ENCODE measurements at places on chromosomes 3 and 15.

DNA sequence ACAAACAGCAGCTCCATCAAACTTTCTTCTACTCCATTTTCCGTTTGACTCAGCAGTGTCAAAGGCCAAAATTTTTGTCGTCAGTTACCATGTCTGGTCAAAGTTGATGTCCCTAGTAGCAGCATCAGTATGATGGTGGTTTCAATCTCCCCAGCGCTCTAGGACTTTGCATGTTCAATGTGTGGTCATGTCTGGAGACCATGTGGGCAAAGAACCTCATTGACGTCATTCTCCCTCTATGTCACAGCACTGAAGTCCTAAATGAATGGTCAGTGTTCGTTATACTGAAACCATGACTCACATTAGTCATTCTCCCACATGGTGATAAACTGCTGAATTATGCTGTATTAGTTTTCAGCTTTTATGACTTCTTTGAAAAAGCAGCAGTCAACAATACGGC lies 23.2 kb downstream of the SHC4 start:
- DNase-seq: peak; percentile 91

DNA sequence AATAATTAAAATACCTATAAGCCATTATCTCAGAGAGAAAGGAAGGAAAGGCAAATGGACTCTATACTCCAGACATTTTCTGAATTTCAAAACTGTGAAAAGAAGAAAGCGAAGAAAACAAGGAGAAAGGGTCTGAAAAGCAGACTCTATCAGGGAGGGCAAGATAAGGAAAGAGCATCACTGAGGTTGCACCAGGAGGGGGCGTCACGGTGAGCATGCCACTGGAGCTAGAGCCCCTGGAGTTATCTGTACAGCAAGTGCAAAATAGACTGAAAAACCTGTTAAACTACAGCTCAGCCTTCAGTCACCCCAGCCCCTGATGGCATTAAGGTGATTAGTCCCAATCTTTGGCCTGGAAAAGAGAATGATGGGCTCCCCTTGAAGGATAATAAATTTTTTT lies 514.3 kb downstream of the GABRG3 start:
- DNase-seq: no peak

DNA sequence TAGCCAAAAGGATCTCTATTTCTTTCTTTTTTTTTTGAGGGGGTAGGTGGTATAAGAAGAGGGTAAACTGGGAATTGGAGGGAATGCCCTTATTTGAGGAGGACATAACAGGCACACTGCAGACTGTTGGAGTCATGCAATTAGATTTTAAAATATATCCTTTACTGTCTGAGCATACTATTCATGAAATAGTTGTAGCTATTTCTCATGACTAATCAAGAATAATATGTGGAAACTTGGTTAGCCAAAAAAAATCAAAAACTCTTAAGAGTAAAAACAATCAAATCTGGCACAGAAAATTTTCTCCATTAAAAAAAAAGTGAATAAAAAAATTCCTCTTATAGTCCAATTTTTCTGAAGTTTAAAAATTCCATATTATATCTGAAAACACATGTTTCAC lies 174.9 kb downstream of the SCAPER start:
- no peak for DNase-seq

- no peak for DNase-seq
Measured at GRCh38 chr15:64837502-64837901, 4.2 kb upstream of the PLEKHO2 start.

GRCh38 chr3:113270786-113271185 lies 59.4 kb downstream of the BOC start:
- no peak for DNase-seq

GRCh38 chr3:50266017-50266416 lies 2.9 kb upstream of the SEMA3B start:
- no peak for DNase-seq

DNA sequence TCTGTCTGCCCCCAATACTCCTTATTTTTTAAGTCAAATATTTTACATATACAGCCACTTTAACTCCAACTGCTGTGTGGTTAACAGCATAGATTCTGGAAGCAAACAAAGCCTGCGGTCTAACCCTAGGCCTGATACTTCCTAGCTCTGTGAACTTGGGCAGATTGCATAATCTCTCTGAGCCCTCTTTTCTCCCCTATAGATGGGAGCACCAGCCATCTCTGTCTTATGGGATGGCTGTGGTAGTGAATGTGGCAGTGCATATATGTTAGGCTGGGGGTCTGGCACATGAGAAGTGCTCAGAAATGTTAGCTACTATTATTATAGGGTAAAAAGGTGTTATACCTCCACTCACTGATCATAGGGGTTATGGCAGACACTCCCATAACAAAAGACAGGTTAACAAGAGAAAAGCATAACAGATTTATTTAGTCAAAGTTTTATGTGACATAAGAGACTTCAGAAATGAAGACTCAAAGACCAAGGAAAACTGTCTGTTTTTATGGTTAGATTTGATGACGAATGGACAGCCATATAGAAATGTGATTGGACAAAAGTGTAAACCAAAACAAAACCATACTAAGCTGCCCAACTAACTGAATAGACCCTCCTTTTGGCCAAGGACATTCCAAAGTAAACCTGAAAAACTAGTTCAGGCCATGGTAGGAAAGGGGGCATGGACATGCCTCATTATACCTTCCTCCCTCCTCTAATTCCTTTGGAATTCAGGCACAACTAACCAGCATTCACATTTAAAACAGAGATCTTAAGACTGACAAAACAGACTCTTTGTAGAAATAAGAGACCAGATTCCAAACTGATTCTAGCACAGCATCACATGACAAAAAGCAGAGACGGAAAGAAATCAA lies 53.9 kb upstream of the DAZL start:
- DNase-seq: no peak

DNA sequence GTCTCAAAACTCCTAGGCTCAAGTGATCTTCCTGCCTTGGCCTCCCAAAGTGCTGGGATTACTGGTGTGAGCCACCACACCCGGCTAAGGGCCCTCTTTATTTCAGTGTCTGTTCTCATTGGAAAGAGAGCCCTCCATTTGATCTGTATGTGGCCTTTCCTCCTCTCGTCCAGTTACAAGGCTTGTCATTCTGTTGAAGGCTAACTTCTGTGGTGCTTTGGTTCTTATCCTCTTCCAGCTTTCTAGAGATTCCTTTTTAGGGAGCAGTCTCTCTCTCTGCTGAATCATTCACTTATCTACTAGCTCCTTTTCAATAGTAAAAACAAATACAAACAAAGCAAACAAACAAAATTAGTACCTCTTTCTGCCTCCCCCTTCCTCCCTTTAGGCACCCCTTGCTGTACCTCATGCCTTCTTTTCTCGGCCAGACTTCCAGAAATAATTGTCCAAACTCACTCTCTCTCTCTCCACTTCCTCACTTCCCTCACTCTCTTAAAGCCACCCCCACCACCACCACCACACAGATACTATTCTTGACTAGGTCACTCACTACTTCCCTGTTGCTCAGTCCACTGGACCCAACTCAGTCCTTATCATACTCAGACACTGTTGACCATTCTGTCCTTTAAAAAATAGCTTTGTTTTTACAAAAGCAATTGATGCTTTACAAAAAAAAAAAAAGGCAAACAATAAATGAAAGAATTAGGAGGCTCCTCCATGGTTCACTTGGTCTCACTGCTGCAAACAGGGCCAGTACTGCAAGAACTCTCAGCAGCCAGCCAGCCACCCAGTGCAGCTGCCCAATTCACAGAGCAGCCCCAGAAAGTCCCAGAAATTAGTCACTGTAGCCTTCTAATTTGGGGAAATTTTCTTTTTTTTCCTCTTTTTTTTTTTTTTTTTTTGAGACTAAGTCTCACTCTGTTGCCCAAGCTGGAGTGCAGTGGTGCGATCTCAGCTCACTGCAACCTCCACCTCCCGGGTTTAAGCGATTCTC lies 31.7 kb upstream of the RAB11A start:
- no peak for DNase-seq

- no peak for DNase-seq
Measured at GRCh38 chr3:177194299-177194698, 3.0 kb downstream of the TBL1XR1 start.

- DNase-seq: no peak
Measured at GRCh38 chr15:101176625-101177024, 75.2 kb downstream of the CHSY1 start.

DNA sequence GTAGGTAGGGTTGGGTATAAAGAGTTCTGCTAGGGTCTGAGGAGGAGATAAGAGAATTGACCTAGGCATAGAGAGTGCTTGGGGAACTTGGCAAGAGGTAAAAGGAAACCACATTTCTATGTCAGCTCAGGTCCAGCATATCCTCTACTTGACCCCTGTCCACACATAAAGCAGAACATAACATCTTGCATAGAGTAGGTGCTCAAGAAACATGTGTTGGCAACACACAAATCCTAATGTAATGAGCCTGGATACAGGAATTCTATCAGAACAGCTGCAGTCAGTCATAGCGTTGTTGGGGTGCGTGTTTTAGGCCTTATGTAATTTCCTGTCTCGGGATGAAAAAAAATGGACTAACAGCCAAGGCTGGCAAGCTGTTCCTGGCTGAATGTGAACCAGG lies 35.0 kb upstream of the PLCL2 start:
- DNase-seq: peak; percentile 38

DNA sequence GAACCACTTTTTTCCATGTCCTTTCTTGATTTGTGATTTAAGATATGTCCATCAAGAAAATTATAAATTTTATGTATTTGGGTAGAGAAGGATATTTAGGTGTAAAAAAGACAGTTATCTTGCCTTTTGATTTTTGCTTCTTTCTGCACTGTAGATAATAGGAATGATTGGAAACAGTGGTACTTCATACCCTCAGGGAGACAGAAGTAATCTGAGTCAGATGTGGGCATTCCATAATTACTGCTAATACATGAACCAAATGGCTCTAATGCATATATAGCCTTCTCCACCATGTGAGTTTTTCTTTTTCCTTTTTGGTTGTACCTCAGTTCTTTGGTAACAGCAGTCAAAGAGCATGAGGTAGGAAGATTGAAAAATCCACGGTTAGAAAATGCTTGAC lies 67.2 kb downstream of the RARB start:
- no peak for DNase-seq

DNA sequence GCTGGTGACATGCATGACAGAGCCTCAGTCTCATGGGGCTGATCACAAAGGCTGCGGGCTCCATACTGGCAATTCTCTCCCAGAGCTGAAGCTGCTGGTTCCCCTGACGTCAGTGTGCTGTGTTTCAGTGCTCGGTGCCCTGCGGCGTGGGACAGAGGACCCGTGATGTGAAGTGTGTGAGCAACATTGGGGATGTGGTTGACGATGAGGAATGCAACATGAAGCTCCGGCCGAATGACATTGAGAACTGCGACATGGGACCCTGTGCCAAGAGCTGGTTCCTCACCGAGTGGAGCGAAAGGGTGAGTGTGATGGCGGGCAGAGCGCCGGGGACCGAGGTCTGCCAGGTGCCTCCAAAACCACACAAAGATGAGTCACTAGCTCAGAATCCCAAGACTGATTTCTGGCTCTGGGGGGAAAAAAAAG lies 62.0 kb upstream of the NR2E3 start:
- DNase-seq: no peak

GRCh38 chr3:170220871-170221270 lies 1.4 kb upstream of the PRKCI start:
- peak; percentile 48 for DNase-seq

DNA sequence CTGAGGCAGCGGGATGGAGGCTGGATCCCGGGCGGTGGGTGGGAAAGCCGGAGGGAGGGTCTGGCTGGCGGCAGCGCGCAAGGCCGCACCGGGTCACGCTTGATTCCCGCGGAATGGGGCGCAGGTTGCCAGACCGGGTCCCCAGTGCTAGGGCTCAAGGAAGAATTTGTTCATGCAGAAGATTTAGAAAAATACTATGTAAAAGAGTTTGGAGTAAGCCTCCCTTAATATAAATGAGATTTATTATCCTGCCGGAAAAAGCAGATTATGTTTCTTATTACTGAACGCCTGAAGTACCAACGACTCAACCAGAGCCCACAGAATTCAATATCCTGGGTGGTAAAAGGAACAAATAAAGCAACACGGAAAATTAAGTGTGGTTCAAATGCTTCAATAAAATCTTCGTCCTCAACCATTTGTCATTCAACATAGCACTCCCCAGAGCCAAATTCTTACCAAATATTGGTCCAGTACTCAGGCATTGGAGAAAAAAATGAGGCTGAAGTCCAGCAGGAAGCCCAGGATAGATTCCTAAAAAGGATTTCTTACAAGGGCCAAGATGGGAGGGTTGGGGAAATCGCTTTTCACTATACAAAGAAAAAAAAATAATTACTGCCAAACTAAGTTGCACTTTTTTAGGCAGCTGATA lies 1.2 kb upstream of the ZBTB20 start:
- DNase-seq: no peak

DNA sequence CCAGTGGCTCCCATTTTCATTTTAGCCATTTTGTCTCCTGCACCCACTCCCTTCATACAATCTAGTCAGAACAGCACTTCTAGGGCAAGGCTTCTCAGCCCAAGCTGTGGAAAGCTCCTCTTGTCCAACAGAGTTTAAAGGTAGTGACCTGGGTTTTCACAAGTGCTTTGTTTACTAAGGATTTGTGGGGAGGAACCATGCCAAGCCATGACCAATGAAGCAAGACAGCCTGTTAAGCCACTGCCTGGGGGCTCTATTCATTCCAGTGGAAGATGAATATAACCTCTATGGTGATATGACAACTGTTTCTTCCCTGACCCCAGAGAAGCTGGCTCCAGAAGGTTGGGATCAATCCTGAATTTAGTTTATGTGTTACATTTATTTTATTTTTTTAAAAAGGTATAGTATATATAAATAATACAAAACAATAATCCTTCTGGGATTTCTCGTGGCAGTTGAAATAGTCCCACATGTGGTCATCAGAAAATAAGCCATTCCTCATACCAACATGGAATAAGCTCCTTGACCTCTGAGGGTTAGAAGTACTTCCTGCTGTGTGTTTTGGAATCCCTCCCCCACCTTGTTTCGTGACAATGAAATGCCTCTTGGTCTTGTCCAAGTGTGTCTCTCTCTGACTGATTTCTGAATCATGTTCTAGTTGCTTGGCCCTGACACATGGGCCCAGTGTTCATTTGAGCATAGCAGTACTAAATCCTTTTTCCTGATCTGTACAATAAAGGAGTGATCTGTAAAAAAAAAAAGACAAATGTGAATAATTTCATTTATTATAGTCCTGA lies 13.3 kb upstream of the THUMPD3 start:
- DNase-seq: peak; percentile 74

DNA sequence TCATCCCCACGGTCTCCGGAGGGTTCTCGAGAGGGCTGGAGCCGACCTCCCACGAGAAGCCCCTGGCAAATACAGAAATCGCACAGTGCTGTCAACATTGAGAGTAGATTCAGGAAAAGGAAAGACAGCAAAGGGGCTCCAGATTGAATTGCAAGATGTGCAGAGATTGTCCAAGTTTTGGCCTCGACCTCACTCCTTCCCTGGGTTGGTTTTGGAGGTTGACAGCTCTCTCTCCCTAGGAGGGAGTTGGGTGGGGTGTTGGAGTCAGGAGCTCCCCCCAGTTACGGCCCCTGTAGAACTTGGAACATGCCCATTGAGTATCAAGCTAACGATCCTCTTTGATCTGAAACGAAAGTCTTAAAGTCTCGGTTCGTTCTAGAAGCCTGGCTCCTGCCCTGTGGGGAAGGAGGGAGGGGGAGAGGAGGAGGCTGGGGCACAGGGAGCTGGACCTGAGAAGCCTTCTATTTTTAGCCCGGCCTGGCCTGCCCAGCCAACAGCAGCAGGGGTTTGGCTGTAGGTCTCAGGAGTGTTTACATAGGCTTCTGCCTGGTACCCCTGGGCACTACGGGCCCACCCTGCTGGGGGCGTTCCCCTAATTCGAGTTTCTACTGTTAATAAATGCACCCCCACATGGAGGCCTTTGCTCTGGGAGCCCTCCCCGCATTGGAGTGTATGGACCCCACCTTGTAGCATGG lies 672 bp upstream of the KY start:
- no peak for DNase-seq

- no peak for DNase-seq
Measured at GRCh38 chr3:127634653-127635052, 5.7 kb downstream of the PODXL2 start.
